ENCODE measurements at places on chromosomes 12 and 14.

DNA sequence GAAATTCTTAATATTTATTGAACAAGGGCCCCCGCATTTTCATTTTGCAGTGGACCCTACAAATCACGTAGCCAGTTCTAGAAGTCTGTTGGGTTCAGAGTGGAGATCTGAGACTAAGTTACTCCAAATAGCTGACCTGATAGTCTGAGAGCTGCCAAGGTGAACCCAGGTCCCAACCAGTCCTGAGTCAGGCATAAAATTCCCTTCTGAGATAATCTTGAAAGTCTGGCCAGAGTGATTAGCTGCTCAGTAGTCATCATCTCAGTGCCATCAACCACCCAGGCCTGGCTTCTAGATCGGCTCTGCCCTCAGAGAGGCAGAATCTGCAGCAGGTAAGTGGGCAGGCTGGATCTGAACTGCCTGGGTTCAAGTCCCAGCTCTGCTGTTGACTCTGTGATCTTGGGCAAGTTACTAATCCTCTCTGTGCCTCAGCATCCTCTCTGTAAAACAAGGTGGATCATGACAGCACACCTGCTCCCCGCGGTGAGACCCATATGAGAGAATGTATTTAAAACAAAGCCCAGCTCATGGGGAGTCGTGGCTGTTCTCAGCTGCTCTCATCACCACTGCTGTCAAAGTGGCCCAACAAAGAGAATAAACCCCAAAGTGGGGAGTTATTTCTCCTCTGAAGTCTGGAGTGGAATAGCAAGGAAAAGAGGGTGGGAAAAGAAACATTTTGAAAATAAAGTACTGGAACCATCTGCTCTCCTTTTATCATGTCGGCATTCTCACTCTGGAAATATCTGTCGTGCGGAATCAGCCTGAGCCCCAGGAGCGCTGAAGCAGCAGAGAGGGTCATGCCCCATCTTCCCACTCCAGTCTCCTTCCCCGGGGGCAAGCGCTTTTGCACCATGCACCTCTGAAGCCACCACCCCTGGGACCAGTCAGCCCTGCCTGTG lies 193.3 kb downstream of the DPF3 start:
- DNase-seq = no peak

DNA sequence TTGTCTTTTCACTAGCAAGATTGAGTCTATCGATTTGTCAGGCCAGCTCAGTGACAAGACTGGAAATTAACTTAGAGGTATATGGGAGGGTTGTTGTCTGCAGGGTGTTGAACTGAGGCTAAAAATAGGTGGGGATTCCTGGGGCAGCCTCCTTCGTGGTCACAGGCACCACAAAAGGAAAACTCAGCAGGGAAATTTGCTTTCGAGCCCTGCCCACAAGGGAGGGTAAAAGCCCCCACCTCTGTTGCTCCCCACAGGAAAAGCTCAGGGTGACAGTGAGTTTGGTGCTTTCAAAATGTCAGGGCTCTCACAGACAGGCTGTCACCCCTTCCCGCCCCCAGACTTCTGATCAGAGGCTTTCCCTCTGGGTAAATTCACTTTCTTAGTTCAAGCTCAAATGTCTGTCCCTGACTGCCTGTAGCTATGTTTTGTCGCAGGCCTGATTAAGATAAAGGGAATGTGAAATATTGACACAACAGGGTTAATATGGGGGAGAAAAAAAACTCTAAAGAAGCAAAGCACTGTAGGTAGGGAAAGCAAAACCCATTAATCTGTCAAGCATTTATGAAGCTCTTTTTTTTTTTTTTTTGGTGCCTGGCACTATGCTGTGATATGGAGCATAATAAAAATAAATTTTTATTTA lies 11.7 kb upstream of the NFKBIA start:
- DNase-seq = no peak

- DNase-seq = no peak
Measured at GRCh38 chr14:51240804-51241380, 845 bp downstream of the TMX1 start.

DNA sequence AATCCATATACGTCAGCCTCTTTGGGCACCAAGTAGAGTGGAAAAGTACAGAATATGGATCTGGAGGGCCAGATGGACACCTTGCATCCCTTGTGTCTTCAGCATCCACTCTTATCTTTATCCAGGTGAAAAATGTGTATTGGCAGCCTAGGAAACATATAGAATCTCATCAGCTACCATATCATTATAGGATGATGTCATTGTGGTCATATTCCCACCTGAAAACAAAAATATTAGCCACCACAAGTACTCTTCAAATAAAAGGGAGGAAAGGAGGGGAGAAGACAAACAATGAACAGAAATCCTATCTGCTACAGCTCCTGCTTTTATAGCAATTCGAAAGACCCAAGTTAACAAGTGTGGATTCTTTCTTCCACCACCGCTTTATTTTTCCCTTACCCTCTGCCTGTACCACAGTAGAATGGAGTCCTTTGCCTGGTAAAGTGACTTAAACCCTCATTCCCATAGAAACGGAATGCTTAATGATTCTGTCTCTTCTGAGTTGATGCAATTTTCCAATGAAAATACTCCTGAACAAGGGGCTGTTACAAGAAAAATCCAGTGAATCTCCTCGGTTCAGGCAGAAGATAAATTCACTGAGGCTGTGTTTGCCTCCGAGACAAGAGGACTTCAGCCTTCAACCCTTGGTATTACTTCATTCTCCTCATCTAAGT lies 13.8 kb upstream of the IL26 start:
- no peak for DNase-seq

DNA sequence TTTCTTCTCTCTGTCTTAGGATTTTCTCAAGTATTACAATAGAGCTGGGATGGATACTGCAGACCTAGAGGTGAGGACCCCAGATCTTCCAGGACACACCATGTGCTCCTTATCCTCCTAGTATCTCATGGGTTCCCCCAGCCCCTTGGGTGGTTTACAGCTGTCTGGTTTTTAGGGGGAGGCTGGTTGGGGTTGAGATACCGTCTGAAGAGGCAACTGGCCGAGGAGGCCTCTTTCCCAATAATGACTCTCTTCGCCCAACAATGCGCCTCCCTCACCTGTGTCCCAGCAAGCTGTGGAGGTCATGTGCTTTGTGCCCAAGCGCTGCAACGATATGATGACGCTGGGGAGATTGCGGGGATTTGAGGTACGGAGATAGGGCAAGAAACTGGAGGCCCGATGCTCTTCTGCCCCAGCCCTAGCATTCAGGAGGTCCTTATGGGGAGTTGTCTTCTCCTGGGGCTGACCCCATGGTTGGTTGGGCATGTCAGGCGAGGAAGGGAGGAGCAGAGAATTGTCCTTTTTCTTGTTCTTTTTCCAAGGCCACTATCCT lies 3.8 kb downstream of the ARHGEF25 start:
- DNase-seq = no peak

DNA sequence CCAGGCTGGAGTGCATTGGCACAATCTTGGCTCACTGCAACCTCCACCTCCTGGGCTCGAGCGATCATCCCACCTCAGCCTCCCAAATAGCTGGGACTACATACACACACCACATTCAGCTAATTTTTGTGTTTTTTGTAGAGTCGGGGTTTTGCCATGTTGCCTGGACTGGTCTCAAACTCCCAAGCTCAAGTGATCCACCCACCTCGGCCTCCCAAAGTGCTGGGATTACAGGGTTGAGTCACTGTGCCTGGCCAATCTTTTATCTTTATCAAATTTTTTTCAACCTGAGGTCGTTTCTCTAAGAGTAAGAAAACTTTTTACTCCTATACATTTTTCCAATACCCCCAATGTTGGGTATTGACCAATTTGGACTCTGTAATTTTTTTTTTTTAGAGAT lies 40.0 kb upstream of the NAP1L1 start:
- DNase-seq = no peak

GRCh38 chr14:50670196-50670865 lies 2.2 kb upstream of the SAV1 start:
- DNase-seq = peak; percentile 32

- DNase-seq = no peak
Measured at GRCh38 chr14:24051176-24051788, 527 bp upstream of the CARMIL3 start.

DNA sequence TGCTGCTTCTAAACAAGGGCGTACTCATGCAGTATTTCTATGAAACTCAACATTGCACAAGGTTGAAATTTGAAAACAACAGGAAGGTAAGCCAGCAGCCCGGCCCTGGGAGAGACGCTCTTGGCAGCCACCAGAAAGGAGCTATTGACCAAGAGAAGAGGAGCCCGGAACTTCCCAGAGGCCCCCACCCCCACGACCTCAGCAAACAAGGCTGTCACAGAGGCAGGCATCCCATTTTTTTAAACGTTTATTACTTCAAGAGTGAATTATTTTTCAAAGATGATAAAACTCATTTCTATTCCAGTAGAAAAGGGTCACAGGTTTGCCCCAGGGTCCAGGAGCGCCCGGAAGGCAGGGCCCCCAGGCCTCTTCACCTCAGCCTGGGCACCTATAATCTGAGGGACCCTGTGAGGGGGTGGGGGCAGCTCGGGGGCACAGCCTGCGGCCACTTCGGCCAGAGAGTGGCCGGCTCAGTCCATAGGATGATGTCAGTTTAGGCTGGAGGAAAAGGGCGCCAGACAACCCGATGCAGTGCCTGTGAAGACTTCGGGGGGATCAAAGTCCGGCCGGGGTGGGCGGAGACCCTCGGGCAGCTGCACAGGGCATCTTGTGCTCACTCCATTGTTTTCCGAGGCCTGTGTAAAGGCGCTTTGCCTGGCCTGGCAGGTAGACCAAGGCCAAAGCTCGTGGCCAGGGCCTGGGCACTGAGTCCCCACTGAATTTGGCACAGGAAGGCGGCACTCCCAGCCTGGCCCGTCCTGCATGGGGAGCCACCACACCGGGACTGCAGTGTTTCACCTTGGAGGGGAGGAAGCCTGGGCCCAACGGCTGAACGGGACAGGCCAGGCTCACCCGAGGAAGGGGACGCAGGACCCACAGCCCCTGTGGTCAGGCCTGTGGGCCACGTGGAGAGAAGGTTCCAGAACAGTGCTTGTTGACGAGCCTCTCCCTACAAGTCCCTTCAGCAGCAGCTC lies 86.0 kb downstream of the SCARB1 start:
- DNase-seq = no peak

- no peak for DNase-seq
Measured at GRCh38 chr12:132664206-132665148, 22.7 kb downstream of the POLE start.

- no peak for DNase-seq
Measured at GRCh38 chr14:33271216-33271615, 332.5 kb downstream of the NPAS3 start.

DNA sequence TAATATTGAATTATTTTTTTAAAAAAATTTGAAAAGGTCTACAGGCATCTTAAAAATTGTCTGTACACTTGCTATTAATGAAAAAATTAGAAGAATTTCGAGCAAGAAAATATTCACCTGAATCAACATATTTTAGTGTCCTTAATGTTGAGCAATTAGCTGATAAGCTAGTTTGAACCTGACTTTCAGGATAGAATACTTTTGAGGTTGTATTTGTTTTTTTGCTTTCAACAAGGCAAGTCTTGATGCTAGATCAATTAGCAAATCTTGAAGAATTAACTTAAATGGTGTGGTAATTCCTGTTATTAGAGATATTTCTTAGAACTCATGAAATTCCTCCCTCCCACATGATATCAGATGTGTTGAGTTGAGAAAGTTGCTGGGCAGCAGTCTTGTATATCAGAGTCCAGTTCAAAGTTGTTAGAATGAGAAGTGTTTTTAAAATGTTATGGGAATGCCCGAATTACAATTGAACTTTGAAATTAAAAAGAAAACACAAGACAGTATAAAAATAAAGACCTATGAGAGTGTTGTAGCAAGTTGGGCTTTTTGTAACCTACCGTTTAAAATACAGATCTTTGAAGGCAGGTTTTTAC lies 119.2 kb downstream of the TRMT5 start:
- DNase-seq = no peak

GRCh38 chr14:61662437-61663311 lies 32.6 kb upstream of the HIF1A start:
- DNase-seq = peak; percentile 75

GRCh38 chr12:56931474-56931978 lies 2.7 kb downstream of the SDR9C7 start:
- DNase-seq = peak; percentile 34

DNA sequence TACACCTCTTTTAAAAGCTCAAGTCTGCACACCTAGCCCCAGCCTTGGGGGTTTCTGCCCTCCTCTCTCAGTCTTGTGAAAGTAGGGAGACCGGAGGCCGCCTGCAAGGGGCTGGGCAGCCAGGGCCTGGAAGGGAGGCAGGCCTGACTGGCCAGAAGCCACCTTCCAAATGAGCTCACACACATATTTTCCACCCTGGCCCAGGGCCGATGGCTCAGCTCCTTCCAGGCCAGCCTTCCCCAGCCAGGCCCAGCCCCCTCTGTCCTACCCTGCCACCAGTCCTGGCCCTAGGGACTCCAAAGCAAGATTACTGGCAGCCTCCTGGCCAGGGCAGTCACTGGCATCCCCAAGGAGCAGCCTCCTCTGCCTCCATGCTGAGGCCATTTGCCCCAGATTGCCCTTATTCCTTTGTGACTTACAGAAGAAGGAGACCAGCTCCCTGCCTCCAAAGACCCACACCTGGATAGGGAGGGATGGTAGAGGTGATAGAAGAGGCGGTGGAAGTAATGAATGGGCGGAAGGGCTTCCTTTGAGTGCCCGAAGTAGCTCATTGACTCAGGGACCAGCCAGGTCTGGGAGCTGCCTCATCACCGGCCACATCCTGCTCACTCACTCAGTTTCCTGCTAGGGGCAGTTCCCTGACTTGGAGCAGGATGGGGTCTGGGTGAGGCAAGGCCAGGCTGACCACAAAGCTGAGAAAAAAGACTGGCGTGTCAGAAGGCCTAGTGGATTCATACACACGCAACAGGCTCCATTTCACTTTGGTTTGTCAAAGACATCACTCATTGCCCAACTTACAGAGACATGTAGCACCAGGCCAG lies 14.8 kb downstream of the MMP14 start:
- DNase-seq = peak; percentile 88

- peak; percentile 27 for DNase-seq
Measured at GRCh38 chr12:39125566-39125965, 220.2 kb upstream of the CPNE8 start.

DNA sequence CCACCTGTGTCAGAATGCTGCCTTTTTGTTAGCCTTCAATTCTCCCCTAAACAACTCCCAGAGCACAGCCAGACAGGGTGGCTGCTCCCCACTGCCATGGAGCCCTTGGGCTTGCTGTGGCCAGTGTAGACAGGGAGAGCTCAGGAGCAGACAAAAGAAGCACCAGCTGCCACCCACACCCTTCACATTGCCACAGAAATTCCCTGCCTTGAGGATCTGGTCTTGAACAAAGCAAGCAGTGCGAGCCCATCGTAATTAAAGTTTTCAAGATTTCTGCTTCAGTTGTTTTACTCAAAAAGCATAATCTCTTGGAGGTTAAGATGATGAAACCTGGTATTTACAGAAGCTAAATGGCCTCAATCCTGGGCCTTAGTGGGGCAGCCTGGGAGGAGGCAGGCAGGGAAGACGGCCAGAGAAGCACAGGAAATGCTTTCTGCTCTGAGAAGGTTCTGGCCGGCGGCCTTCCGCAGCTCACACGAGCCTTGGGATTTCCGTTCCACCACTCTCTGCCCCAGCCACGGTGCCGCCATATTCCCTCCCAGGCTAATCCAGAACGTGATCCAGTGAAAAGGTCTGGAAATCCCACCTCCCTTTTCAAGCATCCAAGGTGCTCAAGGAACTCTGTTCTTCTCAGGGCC lies 535.2 kb downstream of the BCL11B start:
- no peak for DNase-seq

- DNase-seq = no peak
Measured at GRCh38 chr14:65599375-65599774, 186.8 kb downstream of the FUT8 start.

- no peak for DNase-seq
Measured at GRCh38 chr12:92696216-92696615, 6.6 kb upstream of the PLEKHG7 start.

GRCh38 chr12:79329933-79330332 lies 360.8 kb downstream of the PAWR start:
- peak; percentile 54 for DNase-seq
